ENCODE measurements at places on chromosomes 2 and 18.

GRCh38 chr2:218193701-218194100 is 23.3 kb upstream of the ARPC2 start:
- no peak for DNase-seq

DNA sequence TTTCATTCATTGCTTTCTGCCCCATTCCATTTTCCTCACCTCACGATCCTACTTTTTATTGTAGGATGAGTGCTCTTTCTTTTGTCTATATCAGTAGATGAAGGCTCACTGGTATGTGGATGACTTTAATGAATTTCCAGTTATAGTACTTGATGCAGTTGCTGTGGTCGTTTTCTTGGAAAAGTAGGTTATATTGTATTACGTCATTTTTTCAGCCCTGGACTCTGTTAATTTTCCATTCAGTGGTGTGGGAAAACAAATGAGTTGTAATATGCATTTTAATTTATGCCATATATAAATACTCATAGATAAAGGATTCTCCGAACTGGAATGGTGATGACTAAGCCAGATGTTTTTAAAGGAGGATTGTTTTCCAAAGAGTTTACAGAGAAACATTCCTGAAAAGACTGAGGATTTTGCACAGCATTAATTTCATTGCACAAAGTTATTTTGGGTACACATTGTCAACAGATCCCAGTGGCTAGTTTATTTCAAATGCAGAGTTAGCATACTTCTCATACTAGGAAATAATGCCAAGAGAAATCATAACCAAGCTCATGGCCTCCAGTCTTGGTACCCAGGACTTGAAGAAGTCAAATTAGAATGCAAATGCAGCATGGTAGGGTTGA is 189.7 kb downstream of the PAX3 start:
- no peak for DNase-seq

GRCh38 chr2:132581991-132582738 is 87.8 kb downstream of the LYPD1 start:
- DNase-seq, result no peak

GRCh38 chr2:173985605-173985992 is 20.4 kb upstream of the SP3 start:
- DNase-seq, result no peak

Data from amniotic epithelial cell (primary cell).